ENCODE measurements at places on chromosomes 11 and 22.

- DNase-seq, result no peak
Observed at GRCh38 chr11:69913591-69914285, 94.5 kb upstream of the FGF3 start.

DNA sequence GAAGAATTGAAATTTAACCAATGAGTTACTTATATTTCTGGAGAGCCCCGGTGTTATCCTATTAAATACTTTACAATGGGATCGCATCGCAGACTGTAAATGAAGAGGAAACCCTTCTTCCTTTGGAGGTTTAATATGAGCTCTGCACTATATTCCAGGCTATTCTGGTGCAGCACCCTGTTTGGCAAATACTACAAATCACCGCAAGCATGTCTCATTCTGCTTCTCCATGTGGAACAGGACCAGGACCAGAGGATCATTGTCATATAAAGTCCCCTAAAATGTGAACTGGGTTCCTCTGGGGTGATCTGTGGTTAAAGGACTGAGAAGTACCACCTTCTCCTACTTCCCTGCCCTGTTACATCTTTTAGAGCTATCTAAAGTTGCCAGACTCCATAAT, 703.7 kb downstream of the DLG2 start:
- no peak for DNase-seq

GRCh38 chr11:8932564-8933180, at the start of gene C11orf16:
Gene C11orf16 (minus strand): TSS chr11:8932947. CDS start chr11:8932308, 639 bp downstream.
- DNase-seq, result no peak

GRCh38 chr11:95085117-95085816, 4.4 kb upstream of the ENDOD1 start:
- no peak for DNase-seq

- DNase-seq, result no peak
Observed at GRCh38 chr11:33135768-33136443, 25.4 kb downstream of the CSTF3 start.

DNA sequence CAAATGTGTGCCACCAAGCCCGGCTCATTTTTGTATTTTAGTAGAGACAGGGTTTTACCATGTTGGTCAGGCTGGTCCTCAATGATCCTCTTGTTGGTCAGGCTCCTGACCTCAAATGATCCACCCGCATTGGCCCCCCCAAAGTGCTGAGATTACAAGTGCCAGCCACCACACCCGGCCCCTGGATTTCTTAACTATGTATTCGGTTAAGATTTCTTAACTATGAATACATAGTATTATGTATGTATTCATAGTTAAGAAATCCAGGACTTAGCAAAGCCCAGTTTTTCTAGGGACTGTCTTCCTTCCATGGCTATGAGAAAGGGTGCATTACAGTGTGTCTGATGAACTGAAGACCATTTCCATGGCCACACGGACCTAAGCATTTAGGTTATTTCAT, 1.7 kb downstream of the C11orf91 start:
- no peak for DNase-seq

DNA sequence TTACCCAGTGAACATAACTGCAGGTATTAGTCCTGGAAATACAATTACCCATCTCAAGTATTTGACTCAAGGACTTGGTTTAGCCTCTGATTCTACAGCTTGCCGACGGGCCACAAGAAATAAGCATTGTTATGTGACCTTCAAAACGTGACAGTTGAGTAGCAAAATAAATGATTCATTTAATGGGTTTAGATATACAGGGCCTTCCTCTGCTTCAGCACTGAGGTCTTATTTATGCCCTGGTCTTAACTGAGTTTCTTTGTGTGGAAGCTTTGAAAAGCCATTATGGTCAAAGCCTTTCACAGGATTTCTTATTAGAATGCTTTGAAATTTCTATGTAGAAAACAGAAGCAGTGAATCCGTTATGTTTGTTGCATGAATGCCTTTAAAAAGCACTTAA, 899.2 kb upstream of the API5 start:
- no peak for DNase-seq

Data from C1 segment of cervical spinal cord (tissue), 14 donors.